ENCODE measurements at places on chromosomes 7 and 10. TPM values are rescaled to one million over a fixed set of nuclear protein-coding genes. Genes with fewer than 3 reads are reported as not detected.
A peak's percentile ranks its signal among the peaks of the same experiment; 100 is the strongest.

Gene SPDYE11
- not detected for polyA plus RNA-seq

Gene EIF5AL1
- 0.23 TPM for polyA plus RNA-seq

Gene CLRN3
- not detected for polyA plus RNA-seq

GRCh38 chr7:47724335-47724982 lies 142.5 kb upstream of the TNS3 start:
- DNase-seq: peak; percentile 60

GRCh38 chr7:27305854-27306253 lies 63.3 kb downstream of the EVX1 start:
- no peak for DNase-seq

DNA sequence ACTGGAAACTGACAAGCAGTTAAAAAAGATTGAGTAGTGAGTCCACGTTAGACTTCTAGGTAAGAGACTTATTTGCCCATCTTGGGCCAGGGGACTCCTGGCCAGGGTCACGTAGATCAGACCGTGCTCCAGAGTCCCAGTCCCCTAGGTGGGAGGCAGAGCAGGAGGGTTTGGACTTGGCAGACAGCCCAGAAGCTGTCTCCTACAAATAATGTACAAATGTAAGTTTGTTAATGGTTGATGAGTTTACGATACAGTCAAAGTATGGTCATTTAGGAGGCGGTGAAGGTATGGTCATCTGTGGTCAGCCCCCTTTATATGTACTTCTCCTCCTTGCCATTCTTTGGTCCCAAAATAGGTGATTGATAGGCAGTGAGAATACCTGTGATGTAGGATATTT lies 28.2 kb downstream of the INPP5F start:
- DNase-seq: no peak

DNA sequence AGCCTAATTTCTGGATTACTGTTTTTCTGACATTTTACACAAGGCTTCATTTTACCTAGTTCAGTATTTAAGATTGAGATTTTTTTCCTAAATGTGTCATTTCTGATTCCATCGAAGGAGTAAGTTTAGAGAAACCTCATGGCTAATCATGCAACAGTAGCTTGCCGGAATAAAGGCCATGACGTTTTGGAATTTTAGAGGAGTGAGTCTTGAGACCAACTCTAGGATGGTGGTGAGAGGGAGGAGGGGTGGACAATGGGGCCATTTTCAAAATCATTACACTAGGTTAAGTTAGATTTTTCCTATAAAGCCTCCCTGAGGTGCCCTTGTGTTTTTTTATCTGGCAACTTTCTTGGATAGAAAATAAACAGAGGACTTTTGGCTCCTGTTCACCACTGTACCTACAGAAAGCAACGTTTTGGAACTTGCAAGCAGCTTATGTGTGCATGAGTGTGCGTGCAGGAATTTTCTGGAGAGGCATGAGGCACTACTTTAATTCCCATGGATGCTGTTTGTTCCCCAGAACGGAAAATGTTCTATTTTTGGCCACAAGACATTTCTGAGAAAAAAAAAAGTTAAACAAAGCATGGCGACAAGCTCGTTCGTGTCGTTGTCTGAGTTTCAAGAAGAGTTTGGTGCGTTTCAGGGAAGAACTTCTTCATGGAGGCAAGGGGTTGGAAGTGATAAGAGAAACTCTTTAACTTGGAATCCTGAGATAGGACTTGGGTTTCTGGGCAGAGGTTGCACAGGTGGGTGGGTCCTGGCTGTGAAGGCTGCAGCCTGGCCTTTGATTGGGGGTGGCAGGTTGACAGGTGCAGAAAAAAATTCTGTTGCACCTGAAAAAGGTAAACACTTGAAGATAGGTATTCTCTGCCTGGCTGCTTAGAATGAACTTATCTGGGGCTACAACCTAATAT lies 178.1 kb downstream of the PTEN start:
- DNase-seq: no peak

GRCh38 chr10:508726-509125 lies 180.7 kb downstream of the DIP2C start:
- no peak for DNase-seq

DNA sequence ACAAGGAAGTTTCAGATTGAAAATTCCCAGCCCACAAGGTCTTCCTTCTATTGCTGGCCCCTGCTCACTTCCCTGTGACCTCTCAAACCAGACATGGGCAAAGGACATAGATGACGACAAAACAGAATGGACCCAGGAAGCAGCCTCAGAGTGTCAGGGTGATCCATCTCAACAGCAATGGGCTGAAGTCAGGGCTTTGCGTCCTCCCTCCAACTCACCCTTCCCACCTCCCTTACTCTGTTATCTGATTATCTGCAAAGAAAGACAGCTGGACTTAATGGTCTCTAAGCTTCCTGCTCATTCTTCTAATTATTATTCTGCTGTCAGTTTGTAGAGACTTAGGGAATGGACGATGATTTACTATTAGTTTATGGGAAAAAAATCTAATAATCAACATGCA lies 115.9 kb downstream of the PIP4K2A start:
- no peak for DNase-seq

DNA sequence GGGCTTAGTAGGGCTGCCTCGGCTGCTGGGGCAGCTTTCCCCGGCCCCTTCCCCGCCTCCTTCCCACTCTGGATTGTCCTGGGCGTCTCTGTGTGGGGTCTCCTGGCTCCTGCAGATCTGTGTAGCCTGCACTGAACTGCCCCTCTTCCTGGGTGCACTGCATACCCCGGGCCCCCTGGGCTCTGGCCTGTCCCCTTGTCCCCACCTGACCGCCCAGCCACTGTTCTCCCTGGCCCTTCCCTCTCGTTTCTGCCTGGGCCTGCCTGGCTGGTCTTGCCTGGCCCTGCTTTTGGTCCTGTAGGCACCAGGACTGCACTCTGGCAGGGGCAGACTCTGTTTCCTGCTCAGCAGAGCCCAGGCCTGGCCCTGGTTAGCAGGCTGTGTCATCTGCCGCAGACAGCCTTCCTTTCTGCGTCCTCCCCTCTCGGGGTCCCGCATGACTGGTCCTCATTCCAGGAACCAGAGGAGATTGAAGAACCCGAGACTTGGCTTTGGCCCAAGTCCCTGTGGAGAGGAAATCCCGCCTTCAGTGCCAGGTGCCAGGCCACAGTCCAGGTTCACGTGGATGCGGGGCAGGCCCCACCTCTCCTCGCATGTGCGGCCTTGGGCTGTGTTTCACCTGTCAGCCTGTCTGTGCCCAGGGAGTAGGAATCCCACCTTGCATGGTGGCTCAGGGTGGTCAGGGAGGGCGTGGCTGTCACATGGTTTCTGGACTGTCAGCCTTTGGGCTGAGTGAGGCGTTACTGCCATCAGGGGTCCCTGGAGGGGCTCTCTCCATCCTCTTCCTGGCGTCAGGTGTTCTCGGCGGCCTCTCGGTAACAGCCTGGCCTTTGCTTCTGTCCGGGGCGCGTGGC lies 9.2 kb downstream of the INPP5A start:
- no peak for DNase-seq

DNA sequence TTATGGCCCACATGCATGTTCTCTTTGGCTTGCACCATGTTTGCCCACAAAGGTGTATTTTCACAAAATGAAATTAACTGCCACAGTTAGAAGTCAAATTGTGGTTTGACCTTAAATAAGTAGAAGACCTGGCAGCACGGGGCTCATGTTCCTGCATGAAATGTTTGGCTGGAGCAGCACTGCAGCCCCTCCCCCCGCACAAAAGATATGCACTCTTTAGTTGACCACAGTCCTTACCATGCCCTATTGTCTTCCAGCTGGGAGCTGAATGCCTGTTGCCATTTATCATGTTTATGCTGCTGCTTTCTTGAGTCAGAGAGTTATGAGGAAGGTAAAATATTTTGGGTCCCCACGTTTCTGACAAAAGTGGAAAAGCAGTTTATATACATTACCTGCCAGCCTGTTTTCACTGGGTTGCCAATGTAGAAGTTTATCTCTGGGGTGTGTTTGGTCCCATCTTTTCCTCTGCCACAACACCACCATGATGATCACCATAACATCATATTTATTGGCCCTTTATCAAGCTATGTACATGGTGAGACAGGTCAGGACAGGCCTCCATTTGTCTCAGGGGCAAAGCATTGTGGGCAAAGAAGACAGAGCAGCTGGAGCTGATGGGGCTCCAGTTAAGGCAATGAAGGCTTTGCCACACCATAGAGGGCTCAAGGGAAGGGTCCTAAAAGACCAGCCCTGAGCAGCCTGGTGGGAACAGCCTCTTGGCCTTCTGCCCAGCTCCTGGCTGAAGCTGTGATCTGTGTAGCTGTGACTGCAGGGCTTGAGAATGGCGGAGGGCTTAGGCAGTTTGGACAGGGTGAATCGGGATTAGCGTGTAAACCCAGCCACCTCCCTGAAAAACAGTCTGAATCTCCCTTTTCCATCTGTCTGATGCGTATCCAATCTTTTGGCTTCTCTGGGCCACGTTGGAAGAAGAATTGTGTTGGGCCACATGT lies 5.4 kb downstream of the PRF1 start:
- no peak for DNase-seq

DNA sequence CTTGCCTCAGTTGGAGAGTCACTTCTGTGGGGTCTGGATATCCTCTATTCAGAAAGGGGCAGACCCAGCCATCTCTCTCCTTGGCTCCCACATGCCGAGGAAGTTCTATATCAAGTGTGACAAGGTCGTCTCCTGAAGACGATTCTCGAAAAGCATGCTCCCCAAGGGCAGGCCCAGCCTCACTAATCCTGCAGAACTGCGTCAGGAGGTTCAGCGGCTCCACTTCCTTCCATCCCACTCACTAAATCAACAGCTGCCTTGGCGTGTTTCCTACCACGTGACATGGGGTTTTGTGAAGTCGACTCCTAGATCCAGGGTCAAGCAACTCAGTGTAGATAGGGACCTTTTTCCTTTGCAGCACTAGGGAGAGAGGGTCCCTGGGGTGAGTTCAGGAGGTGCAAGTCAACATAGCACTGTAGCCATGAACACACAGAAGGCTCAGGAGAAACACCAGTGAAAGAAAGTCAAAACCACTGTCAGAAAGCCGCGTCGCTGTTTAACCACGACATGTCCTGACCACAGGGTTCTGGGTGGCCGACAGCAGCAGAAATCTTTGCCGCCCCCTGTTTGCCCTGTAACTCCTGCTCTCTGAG lies 156.4 kb downstream of the PRPF18 start:
- DNase-seq: no peak

- DNase-seq: no peak
Measured at GRCh38 chr7:140024585-140024984, 38.2 kb downstream of the PARP12 start.

DNA sequence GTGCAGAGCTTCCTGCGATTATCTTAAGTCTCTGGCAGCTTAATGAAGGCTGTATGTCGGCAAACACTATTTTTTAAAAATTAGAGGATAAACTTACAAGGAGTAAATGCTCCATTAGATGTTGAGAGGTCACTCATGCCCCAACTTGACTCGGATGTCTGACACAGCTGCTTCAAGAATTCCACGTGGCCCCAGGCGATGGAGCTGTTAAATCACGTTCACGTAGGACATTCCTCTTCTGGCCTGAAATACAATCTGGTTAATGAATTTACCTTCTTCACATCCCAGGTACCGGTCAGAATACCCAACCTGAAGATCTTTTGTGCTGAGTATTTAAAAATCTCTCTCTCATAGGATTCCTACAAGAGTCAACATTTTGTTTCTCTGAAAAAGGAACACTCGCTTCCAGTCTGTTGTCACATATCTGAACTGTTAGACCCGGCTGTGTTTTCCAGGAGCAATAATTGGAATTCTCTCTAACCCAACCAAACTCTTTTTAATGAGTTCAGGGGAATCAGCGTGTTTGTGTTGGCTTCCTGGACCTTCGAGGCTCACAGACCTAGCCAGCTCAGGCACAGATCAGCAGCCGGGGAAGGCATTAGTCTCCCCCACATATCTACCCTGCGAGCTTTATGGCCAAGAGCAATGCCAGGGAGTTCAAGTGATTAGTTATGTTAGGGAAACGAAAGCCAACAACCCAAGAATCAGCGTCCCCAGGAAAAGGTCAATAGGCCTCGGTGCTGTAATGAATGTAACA lies 284.9 kb downstream of the FGFR2 start:
- no peak for DNase-seq

DNA sequence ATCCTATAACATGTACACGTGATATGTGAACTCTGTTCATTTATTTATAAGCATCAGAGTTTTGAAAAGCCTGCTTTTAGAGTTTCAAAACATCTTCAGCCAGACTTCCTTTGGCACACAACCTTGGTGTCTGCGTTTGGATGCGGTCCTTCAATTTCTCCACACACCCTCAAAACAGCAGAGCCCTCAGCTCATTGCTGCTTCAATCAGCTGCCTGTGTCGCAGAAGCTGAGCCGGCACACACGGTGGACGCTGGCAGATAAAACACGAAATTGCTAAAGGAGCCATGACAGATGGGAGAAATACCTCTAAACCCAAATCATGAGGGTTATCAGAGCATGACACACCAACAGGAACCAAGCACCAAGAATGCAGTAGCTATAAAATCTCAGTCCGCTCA lies 396.4 kb upstream of the AKR1E2 start:
- DNase-seq: no peak

GRCh38 chr7:118245267-118246040 lies 20.9 kb downstream of the ANKRD7 start:
- no peak for DNase-seq

DNA sequence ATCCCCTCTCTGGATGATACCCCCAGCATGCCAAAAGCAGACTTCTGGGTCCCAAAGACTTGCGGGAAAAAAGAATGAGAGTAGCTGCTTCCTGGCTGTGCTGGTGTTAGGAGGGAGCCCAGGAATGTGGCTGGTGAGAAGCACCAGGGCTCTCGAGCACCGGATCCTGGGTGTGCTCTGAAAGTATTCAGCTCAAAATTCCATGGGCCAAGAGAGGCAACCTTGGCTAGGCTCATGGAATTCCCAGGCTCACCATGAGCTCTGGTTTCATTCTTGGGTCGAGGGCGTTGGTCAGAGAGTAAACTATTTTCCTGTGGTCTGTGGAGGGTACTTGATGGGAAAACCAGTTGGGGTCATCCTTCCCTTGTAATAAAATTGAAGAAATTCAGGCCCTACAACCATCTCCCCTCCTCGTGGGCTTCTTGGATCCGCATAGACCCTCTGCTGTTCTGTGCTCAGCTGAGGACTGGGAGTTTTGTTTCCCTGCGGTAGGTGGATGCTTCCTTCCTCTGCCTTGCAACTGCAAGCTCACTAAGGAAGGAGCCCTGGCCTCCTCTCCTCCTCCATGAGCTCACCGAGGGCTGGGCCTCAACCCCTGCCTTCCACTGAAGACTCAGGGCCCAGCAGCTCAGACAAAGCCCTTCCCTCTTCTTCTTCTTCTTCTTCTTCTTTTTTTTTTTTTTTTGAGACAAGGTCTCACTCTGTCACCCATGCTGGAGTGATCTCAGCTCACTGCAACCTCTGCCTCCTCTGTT lies 34.5 kb upstream of the AQP1 start:
- no peak for DNase-seq

DNA sequence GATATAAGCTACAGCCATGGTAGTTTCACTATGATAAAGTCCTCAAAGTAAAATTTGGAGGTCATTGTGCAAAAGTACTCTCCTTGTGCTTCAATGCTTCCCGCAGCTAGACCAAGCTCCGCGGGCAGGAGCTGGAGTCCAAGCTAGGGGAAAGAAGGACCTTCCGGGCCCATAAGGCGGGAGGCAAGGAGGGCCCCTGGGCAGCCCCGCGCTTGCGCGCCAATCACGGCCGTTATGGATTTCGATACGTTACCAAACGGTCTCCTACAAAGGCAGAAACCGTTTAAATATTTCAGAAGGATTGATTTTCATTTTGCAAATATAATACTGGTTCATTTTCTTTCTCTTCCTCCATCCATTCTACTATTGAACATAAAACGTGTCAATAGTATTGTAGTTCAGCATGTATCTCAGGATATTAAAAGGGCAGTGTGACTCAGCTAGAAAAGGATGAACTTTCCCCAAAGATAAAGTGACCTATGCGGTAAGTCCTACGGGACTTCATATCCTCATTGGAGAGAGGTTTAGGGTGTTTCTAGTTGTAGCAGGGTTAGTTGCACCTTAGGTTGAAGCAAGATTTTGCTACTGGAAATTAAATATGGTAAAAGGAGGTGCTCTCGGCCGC lies 128.0 kb downstream of the KIF20B start:
- no peak for DNase-seq

Data from BJ (cell line).